AG04449 (cell line): ENCODE measurements at places on chromosomes 5 and 9.
A peak's percentile ranks its signal among the peaks of the same experiment; 100 is the strongest.

- no peak for DNase-seq
These were observed 6.2 kb upstream of the ARHGEF28 start for GRCh38 chr5:73619606-73620333.

DNA sequence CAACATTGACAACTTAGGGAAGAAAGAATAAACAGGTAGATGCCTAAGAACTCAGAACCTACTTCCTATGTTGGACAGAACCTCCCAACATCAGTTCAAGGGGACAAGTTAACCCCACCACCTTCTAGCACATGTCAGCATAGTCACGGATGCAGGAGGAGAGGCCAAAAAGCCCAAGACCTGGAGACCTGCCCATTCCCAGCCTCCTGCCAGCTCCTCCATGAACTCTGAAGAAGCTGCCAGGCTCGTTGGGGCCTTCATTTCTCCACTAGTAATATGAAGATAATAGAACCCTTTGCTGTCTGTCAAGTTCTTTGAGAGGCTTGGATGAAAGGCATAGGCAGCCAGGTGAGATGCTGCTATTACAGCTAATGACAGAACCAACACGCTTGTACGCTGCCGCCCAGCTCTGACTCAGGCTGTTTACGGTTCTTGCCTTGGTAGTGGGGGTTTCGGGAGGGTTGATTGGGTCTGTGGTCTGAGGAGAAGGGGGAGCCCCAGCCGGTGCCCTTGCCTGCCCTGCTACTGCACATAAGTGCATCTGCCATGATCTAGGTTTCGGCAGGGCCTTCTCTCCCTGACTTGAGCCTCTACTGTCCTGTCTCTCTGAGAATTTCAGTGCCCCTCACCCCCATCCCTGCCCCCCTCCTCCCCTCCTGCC, 82.2 kb downstream of the NRG2 start:
- DNase-seq = no peak

DNA sequence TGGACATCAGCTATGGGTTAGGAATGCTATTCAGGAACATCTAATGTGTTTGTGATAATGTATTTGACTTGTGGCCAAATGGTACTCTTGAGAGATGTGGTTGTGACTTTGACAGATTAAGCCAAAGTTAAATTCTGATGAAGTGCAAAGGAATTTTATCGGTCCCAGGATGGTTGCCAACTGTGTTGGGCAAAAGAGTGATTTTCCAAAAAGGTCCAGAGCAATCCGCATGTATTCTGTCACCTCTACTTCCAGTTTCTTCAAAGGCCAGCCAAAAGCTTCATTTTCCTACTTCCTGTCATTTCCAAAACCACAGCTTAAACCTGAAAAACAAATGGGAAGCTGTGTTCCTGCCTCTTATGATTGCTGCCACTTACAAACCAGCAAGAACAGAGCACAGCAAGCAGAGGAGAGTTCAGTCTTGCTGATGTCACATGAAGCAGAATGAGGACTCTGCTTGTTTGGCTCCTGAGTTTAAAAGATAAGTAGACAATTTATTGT, 59.8 kb downstream of the MARCHF3 start:
- DNase-seq = peak; percentile 36

GRCh38 chr9:14321517-14322130, 7.7 kb upstream of the NFIB start:
- no peak for DNase-seq

- DNase-seq = no peak
These were observed 103.5 kb upstream of the ARRDC3 start for GRCh38 chr5:91486638-91487037.

- DNase-seq = no peak
These were observed 30.3 kb downstream of the SLC12A7 start for GRCh38 chr5:1081519-1081918.

GRCh38 chr5:15547261-15547839, 47.4 kb downstream of the FBXL7 start:
- DNase-seq = no peak

DNA sequence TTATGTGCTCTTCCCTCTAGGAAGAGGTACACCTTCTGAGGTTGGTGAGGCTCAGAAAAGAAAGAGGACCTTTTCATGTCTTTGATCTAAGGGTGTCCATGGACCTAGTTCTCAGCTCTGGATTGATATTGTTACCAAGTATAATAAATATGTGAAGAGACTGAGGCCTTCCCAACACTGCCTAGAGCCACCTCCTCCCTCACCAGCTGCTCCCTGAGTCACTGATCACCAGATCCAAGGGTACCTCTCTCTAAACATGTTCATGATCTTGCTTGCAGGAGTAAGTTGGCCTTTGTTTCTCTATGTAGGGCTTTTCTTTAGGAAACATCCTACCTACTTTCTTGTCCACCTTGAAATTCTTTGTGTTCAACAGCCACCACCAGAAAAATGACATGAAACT, 218.8 kb upstream of the ADRA1B start:
- DNase-seq = no peak

DNA sequence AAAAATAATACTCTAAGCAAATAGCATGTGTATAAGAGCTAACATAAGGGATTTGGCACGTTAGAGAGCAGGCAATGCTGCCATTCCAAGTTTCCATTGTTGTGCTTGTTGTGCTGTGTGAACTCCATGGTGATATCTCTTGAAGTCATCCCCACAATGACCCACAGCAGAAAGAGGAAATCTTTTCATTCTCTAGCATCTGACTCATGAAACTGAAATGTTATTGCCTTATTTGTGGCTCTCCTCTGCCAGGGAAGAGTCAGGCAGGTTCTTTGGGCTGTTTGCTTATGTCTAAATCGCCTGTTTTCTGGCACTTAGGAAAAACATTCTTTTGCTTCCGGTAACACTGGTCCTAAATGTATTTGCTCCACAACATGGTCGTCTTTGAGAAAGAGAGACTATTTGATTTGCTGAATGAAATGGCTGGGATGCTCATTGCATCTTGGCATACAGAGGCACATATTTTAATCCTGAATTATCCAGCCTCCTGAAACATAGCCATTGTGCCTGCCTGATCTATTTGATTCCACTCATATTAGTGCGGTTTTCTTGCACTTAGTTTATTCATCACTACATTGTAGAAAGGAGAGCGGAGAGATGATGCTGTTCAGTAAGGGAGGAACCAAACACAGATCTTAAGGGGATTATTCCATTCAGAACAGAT, 188.8 kb downstream of the CSNK1G3 start:
- DNase-seq = peak; percentile 98

DNA sequence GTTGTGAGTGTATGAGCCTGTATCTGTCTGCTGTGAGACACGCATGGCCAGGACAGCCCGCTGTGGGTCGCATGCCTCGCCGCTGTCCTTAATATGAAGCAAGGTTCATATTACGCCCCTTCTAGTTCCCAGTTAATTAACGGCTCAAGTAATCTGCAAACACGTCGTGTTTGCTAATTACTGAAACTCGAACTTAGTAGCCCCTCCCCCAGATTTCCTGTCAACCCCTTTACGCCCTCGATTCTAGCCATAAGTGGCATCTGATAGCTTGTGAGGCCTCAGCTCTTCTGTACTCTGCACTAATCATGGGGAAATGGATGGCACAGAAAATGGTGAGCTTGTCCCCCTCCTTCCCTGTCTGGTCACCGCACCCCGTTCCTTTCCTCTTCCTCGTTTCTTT, 116.9 kb upstream of the OTULINL start:
- DNase-seq = no peak

DNA sequence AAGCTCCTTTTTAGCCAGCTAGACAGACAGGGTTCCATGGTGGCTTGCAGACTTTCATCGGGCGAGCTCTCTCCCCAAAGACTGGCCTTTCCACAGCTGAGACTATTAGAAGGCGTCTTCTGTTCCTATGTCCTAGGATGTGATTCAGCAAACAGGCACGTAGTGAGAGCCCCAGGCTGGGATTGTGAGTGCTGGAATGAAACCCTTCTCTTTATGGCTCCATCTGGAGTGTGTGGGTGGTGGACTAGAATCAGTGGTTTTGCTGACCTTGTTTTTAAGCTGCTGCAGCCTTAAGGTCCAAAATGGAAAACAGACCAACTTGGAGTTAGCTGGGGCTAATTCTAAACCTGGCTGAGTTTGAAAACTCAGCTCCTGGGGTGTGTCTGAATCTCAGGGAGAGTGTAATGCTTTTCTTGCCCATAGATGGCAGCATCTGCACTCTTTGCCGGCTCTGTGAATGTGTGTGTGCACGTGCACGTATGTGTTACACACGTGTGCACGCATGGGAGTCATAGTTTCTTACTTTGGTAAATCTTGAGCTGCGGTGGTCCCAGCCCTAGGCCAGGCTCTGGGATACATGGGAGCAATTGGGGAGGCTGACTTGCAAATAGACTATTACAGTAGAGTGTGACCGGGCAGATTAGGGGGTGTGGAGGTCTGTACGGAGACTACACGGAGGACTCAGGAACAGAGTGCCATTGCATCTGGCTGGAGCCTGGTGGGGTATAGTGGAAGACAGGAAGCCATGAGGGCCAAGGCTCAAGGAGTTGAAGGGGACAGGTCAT, 10.7 kb downstream of the GSN start:
- DNase-seq = peak; percentile 99

- DNase-seq = no peak
These were observed 185.5 kb downstream of the TAF11L14 start for GRCh38 chr5:17819783-17820182.

- DNase-seq = no peak
These were observed 90.2 kb downstream of the NSUN2 start for GRCh38 chr5:6542421-6543345.

DNA sequence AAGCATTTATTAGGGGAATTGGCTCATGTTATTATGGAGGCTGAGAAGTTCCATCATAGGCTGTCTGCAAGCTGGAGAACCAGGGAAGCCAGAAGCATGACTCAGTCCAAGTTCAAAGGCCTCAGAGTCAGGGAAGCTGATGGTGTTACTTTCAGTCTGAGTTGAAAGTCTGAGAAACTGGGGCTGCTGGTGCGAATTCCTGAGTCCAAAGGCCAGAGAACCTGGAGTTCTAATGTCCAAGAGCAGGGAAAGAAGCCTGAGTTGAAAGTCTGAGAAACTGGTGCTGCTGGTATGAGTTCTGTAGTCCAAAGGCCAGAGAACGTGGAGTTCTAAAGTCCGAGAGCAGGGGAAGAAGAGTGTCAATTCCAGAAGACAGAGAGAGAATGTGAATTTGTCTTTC, 641.1 kb downstream of the ISL1 start:
- no peak for DNase-seq

GRCh38 chr9:95316794-95317118, 753 bp downstream of the FANCC start:
- no peak for DNase-seq

DNA sequence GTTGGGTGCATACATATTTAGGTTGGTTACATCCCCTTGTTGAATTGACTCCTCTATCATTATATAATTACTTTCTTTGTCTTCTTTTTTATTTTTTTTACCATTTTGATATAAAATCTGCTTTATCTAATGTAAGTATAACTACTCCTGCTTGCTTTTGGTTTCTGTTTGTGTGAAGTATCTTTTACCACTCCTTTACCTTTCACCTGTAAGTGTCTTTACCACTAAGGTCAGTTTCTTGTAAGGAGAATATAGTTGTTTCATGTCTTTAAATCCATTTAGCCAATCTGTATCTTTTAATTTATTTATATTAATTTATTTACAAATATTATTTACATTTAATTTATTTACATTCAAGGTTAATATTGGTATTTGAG, 33.0 kb downstream of the INSL4 start:
- DNase-seq = no peak

- no peak for DNase-seq
These were observed 96.7 kb downstream of the NUDT12 start for GRCh38 chr5:103465891-103466290.

- DNase-seq = no peak
These were observed 1075.1 kb downstream of the NR2F1-AS1 start for GRCh38 chr5:92505925-92506324.

- no peak for DNase-seq
These were observed 59.4 kb downstream of the SIL1 start for GRCh38 chr5:139138809-139139208.

GRCh38 chr5:143331956-143332355, 71.5 kb downstream of the NR3C1 start:
- DNase-seq = no peak

GRCh38 chr9:6417186-6417585, 4.2 kb downstream of the UHRF2 start:
- no peak for DNase-seq

DNA sequence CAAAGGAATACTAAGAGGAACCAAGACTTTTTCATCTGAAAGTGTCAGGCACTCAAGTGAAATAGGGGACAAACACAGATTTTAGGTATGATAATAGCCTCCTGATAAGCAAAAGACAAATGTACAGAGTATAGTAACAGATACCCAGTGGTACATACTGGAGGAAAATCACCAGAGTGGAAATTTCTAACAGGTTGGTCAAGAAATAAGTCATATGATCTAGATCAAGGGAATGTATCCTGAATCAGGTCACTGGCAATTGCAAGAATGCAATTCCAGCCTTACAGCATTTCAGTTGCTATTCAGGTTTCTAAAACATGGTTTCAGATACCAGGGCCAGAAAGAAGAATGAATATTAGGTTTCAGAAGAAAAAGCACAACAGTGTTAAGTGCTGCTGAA, 82.2 kb upstream of the SLCO6A1 start:
- no peak for DNase-seq
